ENCODE measurements at places on chromosomes 4 and X.

GRCh38 chr4:98928131-98928504 lies 815 bp downstream of the EIF4E start:
- peak; percentile 64 for DNase-seq

DNA sequence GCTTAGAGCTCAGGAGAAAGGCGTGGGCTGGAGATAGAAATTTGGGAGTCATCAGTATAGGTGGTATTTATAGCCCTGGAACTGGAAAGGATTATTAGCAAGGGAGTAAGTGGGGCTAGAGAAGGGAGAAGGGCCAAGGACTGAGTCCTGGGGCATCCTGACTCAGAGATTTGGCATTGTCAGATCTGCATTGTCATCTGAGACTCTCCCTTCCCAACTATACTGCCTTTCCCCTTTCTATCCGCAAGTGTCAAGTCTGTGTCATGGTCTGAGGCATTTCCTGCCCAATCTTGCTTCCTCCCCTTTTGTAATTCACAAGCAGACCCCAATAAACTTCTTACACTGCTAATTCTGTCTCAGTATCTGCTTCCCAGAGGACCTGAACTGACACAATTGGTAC lies 24.4 kb upstream of the SLC25A43 start:
- DNase-seq = no peak

DNA sequence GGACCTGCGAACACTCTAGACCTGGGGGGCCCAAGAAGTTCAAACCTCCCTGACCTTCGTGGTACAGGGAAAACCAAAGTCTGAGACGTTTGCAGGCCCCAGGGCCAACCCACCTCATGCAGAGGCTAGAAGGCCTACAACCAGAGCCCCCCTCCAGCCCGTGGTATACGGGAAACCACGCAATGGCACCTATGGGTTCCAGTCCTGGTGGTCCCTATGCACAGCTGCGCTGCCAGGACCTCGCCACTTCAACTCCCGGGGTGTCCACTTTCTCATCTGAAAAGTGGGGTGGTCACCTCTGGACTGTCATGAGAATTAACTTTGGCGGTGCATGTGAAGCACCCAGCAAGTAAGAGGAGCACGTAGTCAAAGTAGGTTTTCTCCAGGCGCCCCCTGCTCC lies 8.4 kb upstream of the MSX1 start:
- DNase-seq = no peak

- no peak for DNase-seq
Observed at GRCh38 chrX:13059637-13060499, 15.4 kb upstream of the FAM9C start.

DNA sequence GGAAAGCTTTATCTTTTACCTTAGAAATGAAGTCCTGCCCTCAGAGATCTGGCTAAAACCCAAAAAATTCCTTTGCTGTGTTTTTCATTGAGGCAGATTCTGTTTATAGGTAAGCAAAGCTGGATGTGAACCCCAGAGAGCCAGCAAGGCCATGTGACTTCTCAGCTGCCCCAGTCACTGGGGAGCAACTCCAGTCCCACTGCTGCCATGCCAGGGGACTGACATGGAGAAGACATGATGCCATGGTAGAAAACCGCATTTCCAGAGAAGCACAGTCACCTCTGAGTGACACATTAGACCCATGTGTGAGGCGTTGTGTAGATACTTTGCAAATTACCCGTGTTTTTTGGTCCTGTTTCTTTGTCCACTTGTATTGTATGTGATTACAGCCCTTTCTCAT lies 45.4 kb downstream of the PTTG2 start:
- no peak for DNase-seq

DNA sequence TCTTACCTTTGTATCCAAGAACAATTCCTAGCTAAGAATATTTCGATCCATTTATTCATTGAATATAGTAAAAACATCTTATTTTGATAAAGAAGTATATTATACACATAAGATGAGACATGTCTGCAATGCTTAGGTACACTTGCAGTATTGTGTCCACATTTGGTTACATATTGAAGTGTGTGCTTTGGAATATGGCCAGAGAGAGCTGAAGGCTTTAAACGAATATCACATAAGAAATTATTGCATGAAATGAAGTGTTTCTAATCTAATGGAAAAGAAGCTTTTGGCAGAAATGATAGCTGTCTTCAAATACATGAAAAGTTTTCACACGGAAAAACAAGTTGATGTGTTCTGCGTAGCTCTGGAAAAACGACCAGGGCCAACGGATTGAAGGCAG lies 516.1 kb upstream of the ZFP42 start:
- no peak for DNase-seq

GRCh38 chr4:67052814-67053675 lies 492.3 kb downstream of the CENPC start:
- no peak for DNase-seq

- DNase-seq = no peak
Observed at GRCh38 chrX:16664626-16665025, 14.7 kb downstream of the S100G start.

- no peak for DNase-seq
Observed at GRCh38 chr4:123588631-123589241, 192.1 kb downstream of the SPRY1 start.

DNA sequence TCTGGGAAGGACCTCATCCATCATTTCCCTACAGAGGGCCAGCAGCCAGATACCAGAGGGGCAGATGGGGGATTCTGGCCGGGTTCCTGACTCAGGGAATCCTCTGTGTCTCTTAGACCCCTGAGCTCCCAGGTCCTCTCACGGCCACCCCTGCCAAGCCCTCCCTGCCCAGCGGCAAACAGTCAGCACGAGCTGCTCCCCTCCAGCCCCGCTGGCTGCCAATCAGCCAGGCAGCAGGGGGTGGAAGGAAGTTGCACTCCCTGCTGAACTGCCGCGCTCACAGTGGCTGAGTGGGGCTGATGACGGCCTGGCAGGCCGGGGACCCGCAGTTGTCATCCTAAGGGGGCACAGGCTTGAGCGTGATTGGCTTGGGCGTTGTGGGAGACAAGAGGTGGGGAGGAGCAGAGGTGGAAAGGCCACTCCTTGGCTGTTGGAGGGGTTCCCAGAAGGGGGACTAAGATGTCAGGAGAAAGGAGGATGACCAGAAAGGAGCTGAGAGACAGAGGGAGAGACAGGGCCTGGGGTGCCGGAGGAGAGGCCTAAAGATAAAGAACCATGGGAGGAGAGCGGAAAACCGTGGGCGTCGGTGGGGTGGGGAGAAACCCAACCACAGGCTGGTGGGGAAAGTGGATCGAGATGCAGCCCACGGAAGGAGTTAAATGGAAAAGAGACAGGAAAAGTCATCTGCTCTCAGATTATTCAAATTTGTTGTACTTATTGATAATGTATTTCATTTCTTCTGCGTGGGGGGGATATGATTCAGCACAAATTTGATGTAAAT lies 4.4 kb upstream of the CCDC149 start:
- no peak for DNase-seq

GRCh38 chrX:75623535-75623934 lies 100.7 kb upstream of the ZDHHC15 start:
- no peak for DNase-seq

GRCh38 chr4:41214825-41215146 lies 444 bp upstream of the APBB2 start:
- no peak for DNase-seq

DNA sequence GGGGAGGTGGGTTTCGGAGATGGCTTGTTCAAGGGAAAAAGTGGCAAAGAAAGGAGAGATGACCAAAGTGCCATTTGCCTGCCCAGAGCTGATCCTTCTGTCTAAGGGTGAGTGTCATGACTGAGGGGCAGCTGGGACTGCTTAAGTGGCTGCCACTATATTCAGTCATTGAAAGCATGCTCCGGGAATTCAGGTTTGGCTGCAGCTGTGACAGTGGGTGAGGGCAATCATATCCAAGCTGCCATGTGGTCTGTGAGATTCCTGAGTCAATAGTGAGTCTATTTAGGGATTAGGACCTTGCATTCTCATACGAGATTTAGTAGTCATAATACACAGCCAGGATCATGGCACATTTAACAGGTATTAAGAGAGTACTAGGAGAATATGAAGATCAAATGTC lies 138.8 kb upstream of the BANK1 start:
- no peak for DNase-seq
